ENCODE measurements at places on chromosomes 16 and 17.

DNA sequence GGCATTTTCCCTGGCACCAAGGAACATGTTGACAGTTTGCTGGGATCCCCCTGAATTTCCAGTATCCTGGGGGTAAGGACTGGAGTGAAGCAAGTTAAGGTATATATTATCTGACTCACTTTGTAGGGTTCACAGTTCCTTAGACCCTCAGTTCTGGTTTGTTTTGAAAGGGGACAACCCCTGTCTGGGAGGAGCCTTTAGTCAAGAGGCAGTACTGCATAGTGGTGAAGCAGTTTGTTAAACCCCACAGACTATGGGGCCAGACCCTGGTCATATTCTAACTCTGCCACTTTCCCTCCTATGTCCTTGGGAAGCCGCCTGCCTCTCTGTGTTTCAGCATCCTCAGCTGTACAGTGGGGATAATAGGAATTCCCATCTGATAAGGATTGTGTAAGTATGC is 145.5 kb upstream of the ZFHX3 start:
- no peak for DNase-seq

- no peak for DNase-seq
These were observed 17.8 kb upstream of the GGA2 start for GRCh38 chr16:23527961-23528643.

GRCh38 chr16:83100679-83101078 is 473.9 kb downstream of the CDH13 start:
- DNase-seq = no peak

DNA sequence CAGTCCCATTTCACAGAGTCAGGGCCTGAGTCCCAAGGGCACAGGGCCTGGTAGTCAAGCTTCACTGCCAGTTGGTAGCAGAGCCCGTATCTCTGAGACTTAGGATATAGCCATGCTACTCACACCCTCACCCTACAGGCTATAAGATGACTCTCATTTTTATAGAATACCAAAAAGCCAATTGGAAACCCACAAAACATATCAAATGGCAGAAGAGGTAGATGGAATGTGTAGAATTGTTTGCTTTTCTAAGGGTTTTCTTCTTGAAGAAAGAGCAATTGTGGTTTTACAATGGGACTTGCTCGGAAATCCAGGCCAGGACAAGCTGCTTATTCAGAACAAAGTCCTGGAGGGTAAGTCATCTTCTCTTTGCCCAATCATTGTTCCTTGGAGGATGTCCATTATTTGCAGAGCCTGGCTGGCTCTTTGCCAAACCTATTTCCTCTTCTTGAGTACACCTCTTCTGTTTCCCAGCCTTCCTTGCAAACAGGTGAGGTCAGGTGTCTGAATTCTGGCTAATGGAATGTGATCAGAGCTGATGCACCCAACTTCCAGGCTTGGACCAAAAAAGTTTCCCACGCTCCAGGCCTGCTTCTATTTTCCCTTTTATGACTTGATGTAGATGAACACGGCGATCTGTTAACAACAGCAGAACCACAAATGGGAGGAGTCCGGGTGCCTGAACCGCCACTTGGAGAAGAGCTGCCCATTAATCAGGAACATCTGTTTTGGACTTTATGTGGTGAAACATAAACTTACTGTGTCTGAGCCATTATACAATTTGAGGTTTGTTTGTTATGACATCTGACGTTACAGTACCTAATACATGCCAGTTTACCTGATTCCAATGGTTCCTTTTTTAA is 16.9 kb upstream of the CCL22 start:
- no peak for DNase-seq

DNA sequence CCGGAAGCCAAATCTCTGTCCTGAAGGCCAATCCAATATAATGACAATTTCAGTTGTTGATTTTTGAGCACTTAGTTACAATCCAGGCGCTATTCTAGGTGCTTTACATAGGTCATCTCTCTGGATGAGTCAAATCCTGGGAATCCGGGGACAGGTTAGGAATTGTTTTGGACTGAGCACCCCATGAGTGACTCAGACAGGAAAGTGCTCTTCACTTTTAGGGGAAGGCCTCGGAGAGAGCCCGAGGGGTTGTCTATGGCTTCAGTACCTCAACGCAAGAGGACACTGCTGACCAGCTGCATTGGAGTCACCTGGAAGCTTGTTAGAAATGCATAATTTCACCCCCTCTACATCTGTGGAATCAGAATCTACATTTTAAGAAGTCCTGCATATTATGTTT is 108.8 kb downstream of the IRX5 start:
- no peak for DNase-seq

GRCh38 chr16:85372627-85373372 is 240.3 kb upstream of the GSE1 start:
- no peak for DNase-seq

DNA sequence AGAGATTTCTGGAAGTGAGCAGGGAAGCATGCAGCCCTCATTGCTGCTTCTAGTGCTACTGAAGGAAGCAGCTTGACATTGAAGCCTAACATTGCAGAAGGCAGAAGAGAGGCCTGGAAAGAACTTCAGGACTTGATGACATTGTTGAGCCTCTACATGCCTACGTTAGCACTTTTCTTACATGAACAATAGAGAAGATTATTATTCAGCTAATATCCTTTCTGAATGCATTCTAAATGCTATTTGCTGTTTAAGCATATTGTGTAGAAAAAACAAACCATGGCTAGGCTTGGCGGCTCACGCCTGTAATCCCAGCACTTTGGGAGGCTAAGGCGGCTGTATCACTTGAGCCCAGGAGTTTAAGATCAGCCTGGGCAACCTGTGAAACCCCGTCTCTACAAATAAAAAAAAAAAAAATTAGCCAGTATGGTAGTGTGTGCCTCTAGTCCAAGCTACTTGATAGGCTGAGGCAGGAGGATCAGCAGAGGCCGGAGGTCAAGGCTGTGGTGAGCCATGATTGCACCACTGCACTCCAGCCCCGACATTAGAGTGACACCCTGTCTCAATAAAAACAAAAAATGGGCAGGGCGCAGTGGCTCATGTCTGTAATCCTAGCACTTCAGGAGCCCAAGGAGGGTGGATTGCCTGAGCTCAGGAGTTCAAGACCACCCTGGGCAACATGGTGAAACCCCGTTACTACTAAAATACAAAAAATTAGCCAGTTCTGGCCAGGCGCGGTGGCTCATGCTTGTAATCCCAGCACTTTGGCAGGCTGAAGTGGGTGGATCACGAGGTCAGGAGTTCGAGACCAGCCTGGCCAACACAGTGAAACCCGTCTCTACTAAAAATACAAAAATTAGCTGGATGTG is 2.2 kb upstream of the AURKB start:
- no peak for DNase-seq

DNA sequence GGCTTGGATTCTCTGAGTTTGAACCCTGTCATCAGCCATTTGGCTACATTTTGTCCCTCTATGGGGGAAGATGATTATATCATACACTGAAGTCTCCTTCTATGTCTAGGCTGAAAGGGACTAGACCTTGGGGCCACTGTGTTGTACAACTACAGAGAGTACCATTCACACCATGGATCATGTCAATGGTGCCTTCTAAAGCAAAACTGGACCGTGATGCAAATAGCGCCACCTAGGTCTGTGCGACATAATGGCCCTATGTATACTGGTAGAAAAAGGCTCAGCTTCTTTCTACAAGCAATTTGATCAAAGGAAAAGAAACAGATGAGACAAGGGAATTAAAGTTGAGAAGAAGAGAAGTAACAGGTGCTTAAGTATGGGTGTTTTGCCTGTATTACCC is 100.7 kb downstream of the LYRM1 start:
- DNase-seq = peak; percentile 1

DNA sequence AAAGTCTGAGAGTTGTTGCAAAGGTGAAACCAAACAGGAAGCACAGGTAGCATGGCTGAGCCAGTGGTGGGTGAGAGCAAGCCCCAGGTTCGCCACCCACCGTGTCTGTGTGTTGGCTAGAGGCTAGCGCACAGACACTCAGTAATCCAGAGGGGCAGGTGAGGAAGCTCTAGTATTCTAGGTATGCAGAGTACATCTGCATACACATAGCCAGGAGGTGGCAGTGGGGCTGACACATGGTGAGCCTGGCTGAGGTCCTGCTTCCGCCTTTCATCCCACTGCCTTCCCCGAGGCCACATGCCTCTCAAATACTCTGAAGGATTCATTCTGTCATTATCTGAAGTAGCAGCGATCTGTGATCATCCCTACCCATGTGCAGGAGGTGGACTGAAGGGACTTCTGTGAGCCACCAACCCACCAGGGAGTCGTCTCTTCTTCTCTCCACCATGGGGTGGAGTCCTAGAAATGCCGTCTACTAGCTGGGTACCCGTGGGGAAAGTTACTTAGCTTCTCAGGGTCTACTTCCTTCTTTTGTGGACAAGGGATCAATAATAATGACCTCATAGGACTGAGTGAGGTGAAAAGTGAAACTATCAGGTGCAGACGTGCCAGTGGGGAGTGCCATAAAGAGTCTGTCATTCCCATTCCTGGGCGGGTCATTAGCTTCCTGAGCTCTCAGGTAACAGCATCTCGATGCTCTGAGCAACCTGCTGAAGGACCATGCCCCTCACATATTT is 36.0 kb upstream of the ICAM2 start:
- DNase-seq = no peak

DNA sequence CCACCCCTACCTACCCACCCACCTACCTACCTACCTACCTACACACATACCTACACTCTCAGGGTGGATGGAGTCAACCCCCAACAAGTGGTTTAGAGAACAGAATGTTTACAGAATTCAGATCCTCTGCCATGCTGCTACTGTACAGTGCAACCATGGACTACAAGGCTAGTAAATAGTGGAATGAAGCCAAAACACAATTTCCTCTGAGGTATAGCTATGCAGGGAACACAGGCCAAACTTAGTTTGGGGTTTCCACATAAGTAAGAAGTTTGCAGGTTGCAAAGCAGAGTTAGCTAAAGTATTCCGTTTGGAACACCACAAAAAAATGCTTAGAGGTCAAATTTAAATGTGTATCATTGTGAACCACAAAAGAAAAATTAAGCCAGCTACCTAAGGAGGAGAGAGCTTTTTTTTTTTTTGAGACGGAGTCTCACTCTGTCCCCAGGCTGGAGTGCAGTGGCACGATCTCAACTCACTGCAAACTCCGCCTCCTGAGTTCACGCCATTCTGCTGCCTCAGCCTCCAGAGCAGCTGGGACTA is 2.7 kb upstream of the AP1G1 start:
- peak; percentile 25 for DNase-seq

DNA sequence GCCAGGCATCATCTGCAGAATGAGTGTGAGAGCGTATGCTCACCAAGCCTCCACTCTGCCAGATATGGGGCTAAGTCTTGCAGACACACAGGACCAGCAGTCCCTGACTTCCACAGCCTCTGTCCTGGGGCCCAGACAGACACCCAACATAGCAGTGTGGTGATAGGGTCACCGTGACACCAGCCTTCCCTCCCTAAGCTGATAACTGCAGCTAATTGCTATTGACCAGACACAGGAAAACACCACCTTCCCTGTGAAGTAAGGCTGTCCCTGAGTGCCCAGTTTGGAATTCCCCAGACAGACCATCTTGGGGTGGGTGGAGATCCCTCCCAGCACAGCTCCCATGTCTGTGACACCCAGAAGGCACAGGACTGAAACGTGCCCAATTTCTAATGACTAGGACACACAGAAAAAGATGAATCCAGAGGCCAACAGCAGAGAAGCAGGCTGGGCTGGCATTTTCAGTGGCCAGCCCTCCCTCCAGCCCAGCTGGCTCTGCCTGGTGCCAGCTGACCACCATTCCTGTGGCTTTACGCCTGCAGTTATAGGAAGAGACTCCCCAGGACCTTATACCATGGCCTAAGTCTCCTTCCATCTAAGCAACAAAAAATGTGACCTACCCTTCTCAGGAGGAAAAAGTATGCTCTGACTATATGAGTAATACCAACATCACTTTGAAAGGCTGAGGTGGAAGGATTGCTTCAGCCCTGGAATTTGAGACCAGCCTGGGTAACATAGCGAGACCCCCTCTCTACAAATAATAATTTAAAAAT is 30.3 kb downstream of the ATPAF2 start:
- no peak for DNase-seq

GRCh38 chr17:17067257-17067656 is 25.0 kb downstream of the MPRIP start:
- DNase-seq = no peak

DNA sequence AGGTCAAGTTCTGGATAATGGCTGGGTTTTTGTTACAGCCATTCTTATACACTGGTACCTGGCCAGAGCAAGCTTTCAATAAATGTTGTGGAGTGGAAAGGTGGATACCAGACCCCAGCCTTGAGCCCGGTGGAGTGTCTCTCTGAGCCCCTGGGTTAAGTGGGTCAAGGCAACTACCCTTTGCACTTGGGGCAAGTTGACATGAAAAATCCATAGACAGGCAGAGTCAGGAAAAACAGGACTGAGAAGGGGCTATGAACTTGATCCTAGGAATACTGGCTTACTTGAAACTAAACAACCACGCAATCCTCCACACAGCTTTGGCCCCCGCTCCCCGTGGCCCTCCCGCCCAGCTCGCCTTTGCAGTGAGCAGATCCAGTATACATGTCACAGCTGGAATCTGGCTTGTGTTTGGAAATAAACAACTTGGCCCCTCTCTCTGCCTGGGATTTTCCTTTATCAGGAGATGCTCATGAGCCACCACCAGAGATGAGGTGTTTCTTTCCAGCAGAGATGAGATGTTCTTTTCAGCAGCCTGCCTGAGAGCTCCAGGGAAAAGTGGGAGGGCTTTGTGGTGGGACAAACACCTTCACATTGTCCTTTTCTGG is 65.9 kb downstream of the KSR1 start:
- no peak for DNase-seq

GRCh38 chr17:12047681-12048376 is 27.2 kb downstream of the MAP2K4 start:
- DNase-seq = no peak

- DNase-seq = no peak
These were observed 17.1 kb downstream of the RND2 start for GRCh38 chr17:43042025-43042628.

GRCh38 chr17:79192503-79193351 is 118.1 kb downstream of the ENGASE start:
- DNase-seq = peak; percentile 3

All from CD4-positive, alpha-beta T cell treated with Interleukin-12 subunit alpha and Interleukin-12 subunit beta, for 1 hour (primary cell).